ENCODE measurements at places on chromosomes 2 and 18. TPM values are rescaled to one million over a fixed set of nuclear protein-coding genes. Genes with fewer than 3 reads are reported as not detected.

STAT4 gene
- 57.4 TPM for total RNA-seq

CAPN14 gene
- 0.20 TPM for total RNA-seq

CNDP1 gene
- total RNA-seq = not detected

PAX3 gene
- total RNA-seq = not detected

MYO3B gene
- total RNA-seq = 0.57 TPM

GRCh38 chr2:80670763-80671162 lies 366.2 kb upstream of the LRRTM1 start:
- no peak for DNase-seq

DNA sequence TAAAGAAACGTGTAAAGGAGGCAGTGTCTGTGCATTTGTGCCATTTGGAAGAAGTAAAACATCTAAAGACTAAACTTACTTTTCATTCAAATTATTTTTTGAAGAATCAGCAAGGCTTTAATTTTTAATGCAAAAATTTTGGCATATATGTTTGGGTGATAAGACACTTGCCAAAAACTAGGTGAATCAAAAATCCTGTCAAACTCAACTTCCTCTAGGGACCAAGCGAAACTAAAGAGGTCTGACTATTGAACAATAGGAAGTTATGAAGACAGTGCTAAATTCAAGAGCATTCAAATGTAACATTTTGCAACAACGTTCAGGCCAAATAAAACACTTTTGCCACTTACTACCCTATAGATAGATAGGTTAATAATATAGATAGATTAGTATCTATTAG lies 306.1 kb downstream of the NOL4 start:
- DNase-seq = no peak

GRCh38 chr2:96089356-96090195 lies 26.8 kb downstream of the ADRA2B start:
- DNase-seq = no peak

DNA sequence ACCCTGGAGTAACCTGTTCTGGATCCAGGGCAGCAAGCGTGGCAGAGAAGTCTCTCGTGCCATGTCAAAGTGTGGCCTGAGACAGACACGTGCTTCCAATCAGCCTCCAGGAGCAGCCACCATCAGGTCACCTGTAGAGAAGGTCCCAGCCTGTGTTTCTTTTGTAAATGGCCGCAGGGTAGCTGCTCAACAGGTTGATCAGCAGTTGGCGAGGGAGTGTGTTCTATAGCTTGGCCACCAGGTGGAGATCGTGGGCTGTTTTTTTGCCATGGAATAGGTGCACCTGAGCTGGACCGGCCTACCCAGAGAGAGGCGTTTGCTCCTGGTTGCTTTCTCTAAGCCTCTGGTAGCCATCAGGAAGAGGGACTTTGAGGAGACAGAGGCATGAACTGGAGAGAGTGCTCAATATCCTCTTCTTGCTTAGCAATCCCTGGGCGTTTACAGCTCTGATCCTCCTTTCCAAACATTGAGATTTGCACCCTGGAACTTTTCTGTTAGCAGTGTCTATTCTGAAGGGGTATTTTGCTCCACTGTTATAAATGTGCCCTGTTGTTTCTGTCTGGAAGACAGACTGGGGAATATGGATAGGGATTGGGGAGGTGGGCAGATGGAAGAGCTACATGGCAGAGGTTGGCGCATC lies 34.2 kb upstream of the EN1 start:
- DNase-seq = peak; percentile 34

DNA sequence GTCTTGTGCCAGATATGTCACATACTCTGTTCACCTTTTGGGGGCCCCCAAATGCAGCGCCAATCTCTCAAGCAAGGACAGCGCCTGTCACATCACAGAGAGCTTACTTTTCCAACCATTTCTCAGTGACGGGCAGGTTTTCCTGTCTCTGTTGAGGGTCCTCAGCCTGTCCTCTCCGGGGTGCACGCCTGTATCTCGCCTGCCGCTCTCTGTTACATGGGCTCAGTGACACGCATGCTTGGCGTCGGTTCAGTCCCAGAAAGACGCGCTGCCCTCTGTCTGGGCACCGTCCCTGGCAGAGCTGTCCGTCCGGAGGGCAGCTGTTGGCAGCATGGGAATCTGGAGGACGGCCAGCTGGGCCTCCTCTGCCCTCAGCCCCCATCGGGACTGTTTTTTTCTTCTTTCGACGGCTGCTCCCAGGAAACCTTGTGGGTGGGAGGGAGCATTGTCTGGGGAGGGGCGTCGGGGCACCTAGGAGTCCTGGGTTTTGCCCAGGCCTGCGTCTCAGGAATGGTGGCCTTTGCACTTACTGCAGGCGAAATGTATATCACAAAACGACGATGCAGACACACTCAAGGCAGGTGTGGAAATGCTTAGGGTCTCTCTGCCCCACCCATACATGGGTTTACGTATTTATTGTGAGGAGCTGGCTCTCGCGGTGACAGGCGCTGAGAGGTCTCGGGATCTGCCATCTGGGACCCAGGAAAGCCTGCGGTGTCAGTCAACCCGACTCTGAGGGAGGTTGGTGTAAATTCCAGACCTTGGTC lies 30.9 kb downstream of the RTP5 start:
- DNase-seq = no peak

DNA sequence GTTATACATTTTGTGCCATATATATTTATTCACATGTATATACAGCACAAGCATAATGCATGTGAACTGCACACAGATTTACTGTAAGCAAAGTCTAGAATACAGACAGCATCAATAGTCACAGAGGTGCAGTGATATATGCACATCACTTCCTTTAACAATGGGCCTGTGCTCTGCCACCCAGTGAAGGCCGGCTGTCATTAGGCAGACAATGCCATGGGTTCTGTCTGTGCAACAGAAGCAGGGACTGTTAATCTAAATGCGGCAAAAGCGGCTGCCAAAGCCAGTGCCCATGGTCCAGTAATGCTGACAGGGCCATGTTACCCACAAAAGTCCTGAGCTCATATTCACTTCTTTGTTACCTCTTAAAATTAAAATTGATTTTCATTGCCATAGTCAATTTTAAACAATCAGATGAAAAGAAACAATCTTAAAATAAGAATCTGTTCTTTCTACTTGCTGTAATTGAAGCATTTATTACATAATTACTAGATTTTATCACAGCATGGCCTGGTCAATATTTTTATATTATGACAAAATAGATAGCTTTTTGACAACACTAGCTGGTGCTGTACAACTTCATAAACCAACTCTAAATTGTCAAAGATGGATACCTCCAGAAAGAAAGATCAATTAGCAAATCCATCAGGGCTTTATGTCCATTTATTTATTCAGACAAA lies 232.0 kb downstream of the STK39 start:
- DNase-seq = no peak

GRCh38 chr2:219124381-219125110 lies 36.1 kb downstream of the NHEJ1 start:
- DNase-seq = no peak

DNA sequence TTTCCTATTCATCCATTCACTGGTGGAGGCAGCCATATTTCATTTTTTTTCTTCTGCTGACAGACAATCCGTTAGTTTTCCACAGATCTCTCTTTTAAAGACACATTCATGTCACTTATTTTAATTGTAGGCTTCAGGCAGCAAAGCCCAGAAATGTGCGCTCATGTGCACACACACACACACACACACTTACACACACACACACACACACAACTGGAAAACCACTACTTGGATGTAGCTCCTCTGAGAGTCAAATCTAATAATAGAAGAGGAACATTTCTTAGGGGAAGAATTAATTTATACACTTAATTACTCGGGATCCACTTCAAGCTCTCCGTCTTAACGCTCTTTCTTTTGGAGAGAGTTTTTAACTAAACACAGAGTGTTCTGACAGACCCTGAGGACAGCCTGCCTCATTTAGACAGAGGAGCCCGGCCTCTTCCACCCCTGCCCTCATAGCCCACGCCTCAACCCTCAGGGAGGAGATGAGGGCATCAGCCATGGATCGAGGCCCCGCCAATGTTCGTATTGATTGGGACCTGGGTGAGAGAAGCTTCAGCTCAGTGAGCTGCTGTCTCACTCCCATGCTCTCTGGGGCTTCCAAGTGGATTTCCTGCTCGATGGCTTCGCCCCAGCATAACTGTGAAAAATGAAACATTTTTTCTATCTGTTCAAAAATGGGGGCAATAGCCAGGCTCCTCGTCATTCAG lies 261.4 kb upstream of the SKOR2 start:
- no peak for DNase-seq

All from activated T-helper 1 cell treated with anti-CD3 and anti-CD28 coated beads, Interleukin-12 subunit alpha, Interleukin-12 subunit beta, Interleukin-2, Interleukin-4 antibody, amounts not matched to agents 30 ng/mL and 10 ng/mL and 1 ng/mL, durations not matched to agents 14 hours and 24 hours and 36 hours (primary cell).